ENCODE measurements at places on chromosomes 4 and X. TPM values are rescaled to one million over a fixed set of nuclear protein-coding genes. Genes with fewer than 3 reads are reported as not detected.

Gene GALNT7
- total RNA-seq: 23.9 TPM

Gene XPNPEP2
- total RNA-seq: not detected

Gene TRAM1L1
- total RNA-seq: 0.52 TPM

Gene MAP3K15
- 2.1 TPM for total RNA-seq

Gene TMEM255A
- 0.33 TPM for total RNA-seq

Gene OR13H1
- not detected for total RNA-seq

Gene CENPVL1
- not detected for total RNA-seq

Gene NELFA
- total RNA-seq: 21.2 TPM

Gene DCAF4L1
- total RNA-seq: 0.14 TPM

Gene KLHL13
- 0.29 TPM for total RNA-seq

Gene ANXA10
- total RNA-seq: 2.6 TPM

Gene CT83
- total RNA-seq: not detected

Gene VCX2
- total RNA-seq: not detected

Gene SFRP2
- 0.05 TPM for total RNA-seq

Gene TCEAL7
- not detected for total RNA-seq

Gene S100G
- total RNA-seq: not detected

Gene DUSP21
- not detected for total RNA-seq

Gene EVC2
- total RNA-seq: 2.1 TPM

Gene RHOXF2
- not detected for total RNA-seq

Gene S100P
- total RNA-seq: 144 TPM

Gene PDE6B
- total RNA-seq: not detected

Gene MAGEB1
- total RNA-seq: not detected

Gene PHEX
- 0.42 TPM for total RNA-seq

Gene RNF128
- not detected for total RNA-seq

Gene FAM236A
- not detected for total RNA-seq

Gene GLOD5
- total RNA-seq: not detected

Gene KCND1
- 1.1 TPM for total RNA-seq

Gene CPE
- total RNA-seq: 1.4 TPM

Gene CTAG1A
- not detected for total RNA-seq

Gene BEND2
- total RNA-seq: not detected

Gene SLITRK4
- total RNA-seq: not detected
